CD4-positive, alpha-beta T cell treated with Interleukin-15 for 1 hour (primary cell): ENCODE measurements at places on chromosomes 3 and 15.

GRCh38 chr15:88998980-88999713, 86.0 kb upstream of the MFGE8 start:
- no peak for DNase-seq

DNA sequence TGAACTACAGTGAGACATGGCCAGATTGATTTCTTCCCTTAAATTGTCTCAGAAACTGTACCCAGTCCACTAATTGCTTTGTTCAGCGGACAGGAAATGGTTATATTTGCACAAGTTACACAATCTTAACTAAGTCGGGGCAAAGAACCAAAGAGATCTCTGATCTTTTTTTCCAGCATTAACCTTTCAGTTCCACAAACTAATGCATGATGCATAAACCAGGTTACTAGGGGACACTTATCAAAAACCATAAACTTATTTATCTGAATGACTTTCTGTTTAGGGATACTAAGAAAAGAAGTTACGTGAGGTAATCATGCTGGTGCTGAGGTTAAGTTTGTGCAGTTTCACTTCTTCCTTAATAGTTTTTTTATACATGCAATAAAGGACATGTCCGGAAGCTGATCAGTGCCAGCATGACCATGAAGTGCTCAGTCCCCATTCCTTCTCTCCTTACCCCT, 22.4 kb downstream of the FNDC3B start:
- DNase-seq = no peak

GRCh38 chr3:58012302-58012701, 4.1 kb downstream of the FLNB start:
- no peak for DNase-seq

DNA sequence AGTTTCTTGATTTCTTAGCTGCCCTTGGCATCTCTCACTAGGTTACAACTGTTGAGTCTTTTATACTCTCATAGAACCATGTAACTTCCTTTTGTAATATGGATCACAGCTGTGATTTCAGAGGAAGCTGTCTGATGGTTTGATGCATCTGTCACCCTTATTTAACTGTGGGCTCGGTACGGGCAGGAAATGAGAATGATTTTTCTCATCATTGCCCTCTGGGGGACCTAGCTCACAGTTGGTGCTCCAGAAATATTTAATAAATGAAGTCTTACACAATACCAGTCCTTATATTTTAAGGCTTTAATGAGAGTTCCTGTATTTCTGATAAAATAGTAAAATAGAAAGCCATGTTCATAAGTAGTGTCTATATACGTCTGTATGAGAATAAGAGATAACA, 151.2 kb downstream of the EBLN2 start:
- DNase-seq = no peak

DNA sequence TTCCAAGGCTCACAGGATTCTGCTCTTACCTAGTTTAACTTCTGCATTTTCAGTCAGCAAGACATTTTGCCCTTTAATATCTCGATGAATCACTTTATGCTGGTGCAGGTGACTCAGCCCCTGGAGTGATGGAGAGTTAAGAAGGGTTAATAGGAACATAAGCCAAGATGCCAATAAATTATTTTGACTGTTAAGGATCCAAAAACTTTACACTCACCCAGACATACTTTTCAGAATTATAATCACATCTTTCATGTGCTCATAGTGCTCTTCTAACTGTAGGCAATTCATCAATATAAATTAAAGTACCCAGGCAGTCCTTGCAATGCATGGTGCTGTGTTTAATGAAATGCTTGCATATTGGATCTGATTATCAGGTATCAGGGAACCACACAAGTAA, 164.1 kb upstream of the SLC2A2 start:
- no peak for DNase-seq

GRCh38 chr15:88981244-88982215, 68.4 kb upstream of the MFGE8 start:
- DNase-seq = no peak

- DNase-seq = no peak
Observed at GRCh38 chr3:180329187-180329586, 272.8 kb upstream of the TTC14 start.

DNA sequence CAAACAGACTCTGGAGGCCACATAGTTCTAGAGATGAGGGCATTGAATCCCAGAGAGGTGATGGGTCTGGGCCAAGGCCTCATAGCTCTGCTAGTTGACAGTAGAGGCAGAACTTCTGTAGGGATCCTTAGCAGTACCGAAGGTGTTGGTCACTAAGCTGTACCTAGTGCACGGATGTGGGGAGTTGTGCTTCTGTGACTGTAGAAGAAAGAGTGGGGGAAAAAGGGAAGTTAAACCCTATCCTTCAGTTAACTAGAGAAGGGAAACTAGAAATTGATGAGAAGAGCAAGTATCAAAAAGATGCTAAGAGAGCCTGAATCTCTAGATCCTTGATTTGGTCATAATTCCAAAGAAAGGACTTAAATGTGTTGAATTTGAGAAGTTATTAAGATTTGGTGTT, 186.7 kb downstream of the NFKBIZ start:
- DNase-seq = no peak

GRCh38 chr15:64149424-64149823, 2.1 kb upstream of the SNX22 start:
- DNase-seq = no peak

DNA sequence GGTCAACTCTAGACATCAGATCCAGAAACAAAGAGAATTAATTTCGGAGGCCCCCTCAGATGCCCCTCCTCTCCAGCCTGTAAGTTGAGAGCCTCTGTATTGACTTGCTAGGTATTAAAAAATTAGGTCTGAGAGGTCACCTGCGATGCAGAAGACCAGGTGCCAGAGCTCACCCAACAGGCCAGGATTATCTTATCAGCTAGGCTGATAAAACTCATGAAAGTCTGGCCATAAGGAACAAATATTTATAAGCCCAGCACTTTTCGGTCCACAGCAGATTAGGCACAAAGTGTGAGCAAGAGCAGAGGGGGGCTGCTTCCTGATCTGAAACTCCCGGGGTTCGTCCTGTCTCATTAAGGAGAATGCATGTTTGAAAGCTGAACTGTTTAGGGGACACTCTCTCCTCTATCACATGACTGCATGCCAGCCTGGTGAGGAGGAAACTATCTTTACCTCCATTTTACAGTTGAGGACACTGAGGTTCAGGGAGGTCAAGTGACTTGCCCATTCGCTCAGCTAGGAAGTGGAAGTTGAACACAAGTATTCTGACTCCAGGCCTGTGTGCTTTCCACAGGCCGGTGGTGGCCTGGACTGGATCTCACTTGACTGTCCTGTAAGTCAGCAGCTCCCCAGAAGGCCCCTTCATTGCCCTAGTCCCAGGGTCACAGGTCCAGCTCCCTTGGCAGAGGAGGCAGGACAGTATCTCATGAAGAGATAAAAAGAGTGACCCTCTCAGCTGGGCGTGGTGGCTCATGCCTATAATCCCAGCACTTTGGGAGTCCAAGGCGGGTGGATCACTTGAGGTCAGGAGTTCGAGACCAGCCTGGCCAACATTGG, 39.6 kb upstream of the MAGEF1 start:
- no peak for DNase-seq

DNA sequence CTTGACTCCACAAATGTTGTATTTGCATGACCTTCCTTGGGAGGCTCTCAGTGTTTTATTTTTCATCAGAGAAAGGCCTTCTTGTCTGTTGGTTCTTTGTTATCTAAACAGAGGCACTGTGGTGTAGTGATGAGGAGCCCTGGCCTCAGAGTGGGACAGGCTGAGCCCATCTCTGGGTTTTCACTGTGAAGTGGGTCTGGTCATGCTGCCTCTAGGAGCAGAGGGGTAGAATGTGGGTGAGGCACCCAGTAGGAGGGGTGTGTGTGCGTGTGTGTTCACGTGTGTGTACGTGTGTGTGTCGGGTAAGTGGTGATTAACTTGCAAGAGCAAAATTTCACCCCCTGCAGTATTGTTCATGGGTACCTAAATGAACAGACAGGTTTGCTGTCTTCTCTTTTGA, 14.4 kb downstream of the KLF13 start:
- no peak for DNase-seq

DNA sequence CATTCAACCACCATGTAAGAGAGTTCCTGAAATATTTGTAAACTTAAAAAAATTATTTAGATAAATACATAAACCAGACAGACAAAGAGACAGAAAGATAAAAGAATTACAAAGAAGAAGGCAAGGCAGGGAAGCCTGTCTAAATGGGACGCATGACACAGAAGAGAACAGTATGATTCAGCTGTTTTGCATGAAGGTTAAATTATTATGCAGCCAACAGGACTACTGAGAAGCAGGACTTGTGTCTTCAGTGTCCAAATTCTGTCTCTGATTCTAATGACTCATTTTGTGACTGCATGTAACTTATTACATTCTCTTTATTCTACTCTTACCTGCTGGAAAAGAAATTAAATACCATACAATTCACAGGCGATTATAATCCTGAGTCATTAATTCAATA, 340.4 kb upstream of the KCNMB2 start:
- DNase-seq = no peak

- DNase-seq = no peak
Observed at GRCh38 chr3:139611528-139611927, 66.2 kb downstream of the NMNAT3 start.

GRCh38 chr3:100297784-100298183, 36.8 kb upstream of the NIT2 start:
- no peak for DNase-seq

GRCh38 chr3:53261712-53262111, 5.9 kb upstream of the TKT start:
- no peak for DNase-seq

GRCh38 chr3:43093974-43094373, 11.9 kb downstream of the POMGNT2 start:
- DNase-seq = no peak

GRCh38 chr15:50416890-50417289, 7.3 kb upstream of the USP8 start:
- DNase-seq = no peak

DNA sequence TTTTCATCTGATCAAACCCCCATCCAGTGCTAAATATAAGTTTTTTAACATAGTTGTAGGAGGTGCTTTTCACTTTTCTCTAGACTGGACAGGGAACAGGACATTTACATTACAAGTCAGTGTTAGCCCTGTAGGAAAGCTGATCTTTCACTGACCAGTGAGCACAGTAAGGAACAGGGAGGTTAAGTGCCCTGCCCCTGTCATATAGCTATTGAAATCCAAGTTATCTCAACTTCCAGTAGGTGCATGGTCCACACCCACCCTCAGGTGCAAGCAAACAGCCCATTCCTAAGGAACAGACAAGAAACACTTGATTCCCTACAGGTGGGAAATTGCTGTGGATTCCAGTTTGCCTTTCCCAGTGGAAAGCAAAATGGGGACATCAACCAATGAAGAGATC, 79.1 kb upstream of the EIF1B start:
- DNase-seq = no peak

DNA sequence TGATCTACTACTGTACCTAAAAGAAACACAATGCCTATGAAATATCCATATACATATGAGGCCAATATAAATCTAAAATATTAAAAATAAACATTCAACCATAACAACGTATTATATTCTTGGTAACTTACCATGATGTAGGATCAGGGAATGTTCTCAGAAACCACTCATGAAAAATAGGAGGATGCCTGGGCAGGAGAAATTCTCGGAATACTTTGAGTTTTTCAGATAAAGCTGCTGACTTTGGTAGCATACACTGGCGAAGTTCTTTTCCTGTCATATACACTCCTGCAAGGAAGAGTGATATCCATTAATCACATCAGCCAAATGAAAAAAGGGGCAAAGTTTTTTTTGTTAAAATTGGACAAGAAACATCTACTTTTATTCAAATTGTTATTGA, 11.3 kb upstream of the XRN1 start:
- no peak for DNase-seq

DNA sequence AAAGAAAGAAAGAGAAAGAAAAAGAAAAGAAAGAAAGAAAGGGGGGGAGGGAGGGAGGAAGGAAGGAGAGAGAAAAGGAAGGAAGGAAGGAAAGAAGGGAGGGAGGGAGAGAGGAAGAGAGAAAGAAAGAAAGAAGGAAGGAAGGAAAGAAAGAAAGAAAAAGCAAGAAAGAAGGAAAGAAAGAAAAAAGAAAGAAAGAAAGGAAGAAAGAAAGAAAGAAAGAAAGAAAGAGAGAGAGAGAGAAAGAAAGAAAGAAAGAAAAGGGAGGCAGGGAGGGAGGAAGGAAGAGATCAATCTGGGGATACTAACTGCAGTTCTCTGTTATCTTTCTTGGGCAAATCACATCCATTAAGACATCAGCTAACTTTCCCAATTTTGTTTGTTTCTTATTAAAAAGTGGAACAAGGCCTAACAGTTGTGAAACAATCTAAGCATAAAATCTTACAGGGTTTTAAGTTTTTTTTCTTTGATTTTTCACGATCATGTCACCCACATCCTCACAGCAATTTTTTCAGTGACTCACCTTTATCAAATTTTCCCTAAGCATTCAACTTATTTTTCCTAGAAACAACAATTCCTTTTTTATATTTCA, 36.8 kb downstream of the TBC1D2B start:
- DNase-seq = no peak

DNA sequence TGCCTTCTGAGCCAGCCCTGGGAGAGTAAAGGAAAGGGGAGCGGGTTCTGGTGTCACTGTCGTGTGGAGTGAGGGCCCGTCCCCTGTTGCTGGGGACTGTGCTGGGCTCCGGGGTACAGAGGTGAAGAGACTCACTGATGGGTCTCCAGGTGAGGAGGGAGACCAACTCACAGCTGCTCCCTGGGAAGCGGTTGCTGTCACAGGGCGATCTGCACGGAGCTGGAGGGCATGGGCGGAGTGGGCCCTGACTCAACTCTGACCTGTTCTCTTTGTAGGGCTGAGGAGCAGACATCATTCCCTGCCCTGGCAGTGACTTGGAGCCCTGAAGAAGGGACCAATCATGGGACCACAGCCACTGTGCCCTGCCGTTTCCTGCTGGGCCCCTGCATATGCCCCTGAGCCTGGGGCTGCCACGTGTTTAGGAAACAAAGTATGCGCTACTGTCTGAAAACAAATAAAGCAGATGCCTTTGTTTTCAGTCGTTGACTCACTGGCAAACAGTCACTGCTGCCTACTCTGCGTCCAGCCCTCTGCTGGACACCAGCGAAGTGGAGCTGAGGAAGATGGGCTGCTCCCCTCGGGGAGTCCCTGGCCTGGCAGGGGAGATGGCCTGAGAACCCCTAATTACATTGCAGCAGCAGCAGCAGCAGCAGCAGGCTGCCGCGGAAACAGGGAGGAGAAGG, 22.9 kb upstream of the PLXNA1 start:
- DNase-seq = no peak

GRCh38 chr3:10772271-10773161, 43.5 kb upstream of the SLC6A11 start:
- DNase-seq = no peak

DNA sequence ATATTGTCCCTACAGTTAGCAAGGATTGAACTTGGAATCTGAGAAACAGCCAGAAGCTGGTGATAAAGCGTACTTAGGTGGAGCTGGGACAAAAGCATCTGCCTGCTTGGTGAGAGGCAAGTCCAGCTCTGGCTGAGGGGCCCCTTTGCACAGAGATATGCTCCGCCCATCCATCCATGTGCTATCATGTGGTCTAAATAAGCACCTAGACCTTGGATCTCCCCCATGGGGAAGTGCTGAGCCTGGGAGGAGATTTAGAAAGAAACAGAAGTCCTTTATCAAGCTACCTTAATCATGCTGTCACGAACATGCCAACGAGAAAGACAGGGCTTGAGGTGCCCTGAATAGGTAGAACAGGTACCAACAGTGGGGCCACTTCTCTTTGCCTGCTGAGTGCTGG, 369.5 kb downstream of the FOXP1 start:
- DNase-seq = no peak
